ENCODE measurements at places on chromosomes 4 and X.

DNA sequence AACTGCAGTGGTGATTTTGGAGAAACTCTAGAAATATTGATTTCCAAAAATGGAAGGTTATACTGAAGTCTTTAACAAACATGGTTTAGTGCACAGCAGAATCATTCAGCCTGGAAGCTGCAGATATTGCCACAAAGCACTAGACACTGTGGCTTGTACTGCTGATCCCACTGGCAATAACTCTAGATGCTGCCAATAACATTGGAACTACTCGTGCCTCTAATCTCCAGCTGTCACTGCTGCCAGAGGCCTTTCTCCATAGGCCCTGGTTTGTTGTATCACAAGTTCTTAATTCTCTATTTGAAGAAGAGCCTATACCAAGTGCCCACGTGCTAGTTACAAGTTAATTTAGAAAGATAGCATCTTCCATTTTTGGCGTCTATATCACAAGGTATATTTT, 19.3 kb downstream of the DMP1 start:
- DNase-seq, result no peak

GRCh38 chrX:108359806-108360602, 78.2 kb downstream of the COL4A6 start:
- no peak for DNase-seq

- no peak for DNase-seq
Measured at GRCh38 chr4:130336585-130337217, 1240.7 kb downstream of the C4orf33 start.

GRCh38 chr4:149029056-149029651, 586.9 kb upstream of the NR3C2 start:
- no peak for DNase-seq

DNA sequence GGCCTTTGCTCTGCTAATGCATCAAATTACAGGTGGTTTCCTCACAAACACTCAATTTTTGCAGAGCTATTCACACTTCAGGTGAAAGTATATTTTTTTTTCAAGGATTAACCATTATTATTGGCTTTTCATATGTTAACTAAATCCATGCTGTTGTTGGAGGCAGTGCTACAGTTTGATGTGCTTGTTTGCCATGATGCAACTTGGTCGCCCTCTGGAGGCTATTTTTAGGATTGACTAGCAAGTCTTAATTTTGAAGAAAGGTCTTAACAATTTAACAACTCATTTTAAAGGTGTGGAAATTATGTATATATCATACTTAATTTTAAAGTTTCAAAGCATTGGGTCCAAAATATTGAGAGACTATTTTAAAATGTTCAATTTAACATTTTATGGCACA, 168.8 kb upstream of the FAM47A start:
- DNase-seq, result peak; percentile 1

DNA sequence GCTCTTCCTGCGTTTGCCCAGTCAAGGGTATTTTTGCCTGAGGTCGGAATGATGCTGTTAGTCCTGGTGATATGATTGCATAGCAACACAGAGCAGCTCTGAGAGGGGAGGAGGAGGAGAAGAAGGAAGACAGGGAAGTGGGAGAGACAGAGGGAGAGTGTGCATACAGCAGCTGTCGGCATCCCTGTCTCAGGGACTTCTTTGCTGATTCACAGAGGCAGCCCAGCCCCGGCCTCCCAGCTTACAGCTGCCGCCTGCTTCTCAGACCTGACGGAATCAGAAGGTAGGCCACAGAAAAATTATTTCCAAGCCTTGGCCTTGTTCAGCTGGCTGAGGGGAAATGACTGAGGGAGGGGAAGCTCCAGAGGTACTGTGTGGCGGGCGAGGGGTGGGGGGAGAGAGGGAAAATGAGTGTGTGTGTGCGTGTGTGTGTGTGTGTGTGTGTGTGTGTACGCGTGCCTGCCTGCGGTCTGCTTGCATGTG, 319 bp downstream of the DRP2 start:
- no peak for DNase-seq

- DNase-seq, result peak; percentile 4
Measured at GRCh38 chr4:1043651-1044468, 32.4 kb downstream of the FGFRL1 start.

- DNase-seq, result no peak
Measured at GRCh38 chr4:169397762-169398161, 127.0 kb upstream of the SH3RF1 start.

- DNase-seq, result no peak
Measured at GRCh38 chrX:39022106-39022505, 220.8 kb downstream of the MID1IP1 start.

DNA sequence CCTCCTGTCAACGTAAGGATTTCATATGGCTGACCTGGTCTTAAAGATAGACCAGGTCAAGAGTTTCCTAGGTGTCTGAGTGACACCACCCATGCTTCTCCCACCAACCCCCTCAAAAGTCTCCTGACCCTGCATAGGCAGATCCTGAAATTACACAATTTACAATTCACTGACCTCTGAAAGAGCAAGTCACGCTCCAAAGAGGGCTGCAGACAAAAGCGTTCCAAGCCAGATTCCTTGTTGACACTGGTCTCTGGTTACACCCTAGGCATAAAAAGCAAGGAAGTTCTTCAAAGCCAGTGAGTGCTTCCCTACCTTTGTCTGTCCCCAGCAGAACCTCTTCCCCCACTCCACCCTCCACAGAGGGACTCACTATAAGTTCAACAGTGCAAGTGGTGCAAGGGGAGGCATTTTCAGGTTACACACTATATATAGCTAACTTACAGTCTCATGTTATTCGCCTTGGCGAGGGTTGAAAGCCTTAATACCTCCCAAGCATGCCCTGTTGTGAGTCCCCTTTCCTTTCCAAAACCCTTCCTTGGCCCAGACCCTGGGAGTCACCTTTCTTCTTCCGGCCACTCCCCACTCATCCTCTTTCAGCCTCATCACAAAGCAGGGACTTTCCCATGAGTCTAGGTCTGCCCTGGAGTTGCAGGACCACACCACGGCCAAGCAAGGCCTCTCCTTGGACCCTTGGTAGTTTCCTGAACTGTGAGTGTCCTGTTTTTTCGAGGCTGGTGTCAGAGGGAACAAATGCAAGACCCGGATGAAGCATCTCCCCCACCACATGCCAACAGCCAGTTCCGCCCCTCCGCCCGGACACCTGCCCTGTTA, 58.0 kb upstream of the KLF3 start:
- no peak for DNase-seq

DNA sequence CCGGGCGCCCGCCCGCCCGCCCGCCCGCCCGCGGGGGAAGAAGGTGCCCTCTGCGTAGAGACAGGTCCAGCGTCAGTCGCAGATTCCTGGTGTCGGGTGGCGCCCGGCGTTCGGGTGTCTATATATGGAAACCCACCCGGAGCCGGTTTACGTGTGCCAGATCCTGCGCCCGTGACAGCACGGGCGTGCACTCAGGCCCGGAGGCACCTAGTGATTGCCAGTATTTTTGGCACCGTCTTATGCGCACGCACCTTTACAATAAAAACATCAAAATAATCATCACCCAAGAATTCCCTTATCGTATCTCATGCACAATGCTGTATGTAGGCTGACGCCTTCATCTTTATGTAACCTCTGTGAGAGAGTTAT, 519 bp downstream of the SLC25A4 start:
- DNase-seq, result peak; percentile 40

DNA sequence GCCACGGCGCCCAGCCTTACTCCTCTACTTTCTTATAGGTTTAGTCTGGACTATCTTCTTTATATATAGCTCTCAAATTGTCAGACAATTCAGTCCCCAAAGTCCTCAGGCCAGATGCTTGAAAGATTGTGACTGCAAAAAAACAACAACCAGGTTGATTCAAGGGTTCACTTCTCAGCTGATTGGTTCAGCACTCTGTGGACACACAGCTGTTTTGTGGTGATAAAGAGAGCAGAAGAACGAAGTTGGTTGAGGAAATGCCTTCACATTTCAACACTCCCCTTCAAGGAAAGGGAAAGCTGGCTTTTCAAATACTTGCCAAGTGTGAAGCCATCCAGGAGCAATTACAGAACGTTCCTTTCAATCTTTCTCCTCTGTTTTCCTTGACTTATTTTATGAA, 166.8 kb downstream of the SHROOM3 start:
- no peak for DNase-seq

DNA sequence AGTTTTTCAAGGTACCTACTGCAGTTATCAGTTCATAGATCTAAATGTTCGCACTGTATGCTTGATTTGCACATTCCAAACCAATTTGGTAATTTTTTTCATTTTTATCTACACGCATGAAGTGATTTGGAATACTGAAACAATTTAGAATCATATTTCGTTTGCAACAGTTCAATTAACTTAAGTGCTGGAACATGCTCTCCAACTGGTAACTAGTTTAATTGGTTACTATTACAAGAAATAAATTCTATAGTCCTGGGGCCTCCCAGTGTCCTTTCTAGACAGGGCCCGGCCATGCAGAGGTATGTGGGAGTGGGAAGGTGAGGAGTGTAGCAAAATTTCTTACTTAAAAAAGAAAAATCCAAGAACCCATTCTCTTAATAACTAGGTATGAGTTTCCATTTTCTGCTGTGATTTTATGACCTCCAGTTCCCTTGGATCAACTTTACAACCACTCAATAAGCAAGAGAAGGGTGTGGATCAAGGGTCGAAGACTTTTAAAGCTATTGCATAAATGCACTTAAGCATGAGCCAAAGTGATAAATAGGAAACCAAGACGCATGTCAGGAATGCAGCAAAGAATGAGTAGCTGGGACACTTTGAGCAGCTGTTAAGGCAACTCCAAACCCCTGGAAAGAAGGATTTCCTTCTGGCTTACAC, 106.9 kb downstream of the PPARGC1A start:
- no peak for DNase-seq

DNA sequence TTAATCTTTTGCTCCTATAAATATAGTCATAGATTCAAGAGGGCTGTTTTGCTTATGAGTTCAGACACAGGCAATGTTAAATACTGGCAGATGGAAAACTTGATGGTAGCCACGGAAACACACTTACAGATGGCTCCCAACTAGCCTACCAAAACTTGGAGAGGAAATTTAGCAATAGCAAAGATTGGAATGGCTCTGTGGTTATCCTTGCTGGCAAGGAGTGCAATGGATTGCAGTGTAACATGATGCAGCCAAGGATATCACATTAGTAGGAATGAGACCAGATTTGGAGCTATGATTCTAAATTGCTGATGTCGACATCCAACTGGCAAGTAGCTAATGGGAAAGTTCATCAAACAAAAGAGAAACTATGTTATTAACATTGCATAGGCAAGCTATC, 791.0 kb upstream of the DIAPH2 start:
- no peak for DNase-seq

DNA sequence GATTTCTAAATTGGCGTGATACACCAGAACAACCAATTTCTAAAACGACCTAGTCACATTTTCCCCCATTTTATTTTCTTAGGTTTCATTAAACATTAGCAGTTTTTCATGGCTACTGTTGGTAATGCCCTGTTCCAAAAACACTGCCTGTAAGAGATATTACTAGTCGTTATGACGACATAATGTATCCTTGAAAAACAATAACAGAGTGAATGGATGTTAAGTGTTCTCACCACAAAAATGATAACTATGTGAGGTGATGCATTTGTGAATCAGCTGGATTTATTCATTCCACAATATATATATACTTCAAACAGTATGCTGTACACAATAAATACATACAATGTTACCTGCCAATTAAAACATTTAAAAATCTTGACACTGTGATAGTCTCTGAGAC, 1147.6 kb upstream of the PCDH10 start:
- no peak for DNase-seq

GRCh38 chr4:141099326-141099725, 33.9 kb downstream of the RNF150 start:
- DNase-seq, result no peak

DNA sequence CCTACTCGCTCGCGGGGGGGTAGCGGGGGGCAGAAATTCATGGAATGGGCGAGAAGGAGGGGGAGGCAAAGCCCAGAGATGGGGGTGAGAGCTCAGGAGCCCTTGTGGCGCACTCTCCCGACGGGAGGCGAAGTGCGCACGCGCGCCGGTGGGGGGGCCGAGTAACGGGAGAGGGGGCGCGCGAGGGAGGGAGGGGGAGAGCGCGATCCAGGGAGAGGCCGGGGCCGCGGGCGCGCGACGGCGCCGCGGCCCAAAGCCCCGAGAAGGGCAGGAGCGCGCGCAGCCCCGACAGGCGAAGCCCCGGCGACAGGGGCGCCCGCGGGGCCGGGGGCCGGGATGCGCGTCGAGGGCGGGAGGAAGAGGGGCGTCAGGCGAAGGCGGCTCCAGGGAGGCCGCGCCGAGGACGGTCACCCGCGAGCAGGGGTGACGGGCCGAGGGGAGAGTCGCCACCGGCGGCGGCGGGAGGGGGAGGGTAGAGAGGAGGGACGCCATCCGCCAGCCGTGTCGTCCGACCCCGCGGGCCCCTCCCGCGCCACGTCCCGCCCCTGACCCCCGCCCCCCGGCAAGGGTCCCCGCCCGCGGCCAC, 421 bp downstream of the MECP2 start:
- peak; percentile 72 for DNase-seq

DNA sequence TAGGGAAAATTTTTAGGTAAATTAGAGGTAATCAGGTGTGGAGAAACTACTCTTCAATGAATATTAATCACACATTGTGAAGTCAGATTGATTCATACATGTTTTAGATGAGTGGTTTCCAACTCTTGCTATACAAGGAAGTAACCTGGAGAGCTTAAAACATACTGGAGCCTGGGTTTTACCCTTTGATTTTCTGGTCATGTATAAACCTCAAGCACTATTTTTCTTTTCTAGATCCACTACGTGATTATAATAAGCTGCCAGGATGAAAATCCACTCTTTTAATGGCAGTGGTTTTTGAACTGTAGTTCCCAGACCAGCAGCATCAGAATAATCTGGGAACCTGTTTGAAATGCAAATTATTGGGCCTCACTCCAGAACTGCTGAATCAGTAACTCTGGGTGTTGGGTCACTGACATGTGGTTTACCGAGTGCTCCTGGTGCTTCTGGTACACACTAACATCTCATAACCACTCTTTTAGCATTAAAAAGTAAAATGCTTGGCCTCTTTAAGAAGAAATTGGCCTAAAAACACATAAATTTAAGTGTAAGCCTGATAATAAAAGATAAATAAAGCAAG, 63.4 kb downstream of the DCAF12L1 start:
- DNase-seq, result no peak

DNA sequence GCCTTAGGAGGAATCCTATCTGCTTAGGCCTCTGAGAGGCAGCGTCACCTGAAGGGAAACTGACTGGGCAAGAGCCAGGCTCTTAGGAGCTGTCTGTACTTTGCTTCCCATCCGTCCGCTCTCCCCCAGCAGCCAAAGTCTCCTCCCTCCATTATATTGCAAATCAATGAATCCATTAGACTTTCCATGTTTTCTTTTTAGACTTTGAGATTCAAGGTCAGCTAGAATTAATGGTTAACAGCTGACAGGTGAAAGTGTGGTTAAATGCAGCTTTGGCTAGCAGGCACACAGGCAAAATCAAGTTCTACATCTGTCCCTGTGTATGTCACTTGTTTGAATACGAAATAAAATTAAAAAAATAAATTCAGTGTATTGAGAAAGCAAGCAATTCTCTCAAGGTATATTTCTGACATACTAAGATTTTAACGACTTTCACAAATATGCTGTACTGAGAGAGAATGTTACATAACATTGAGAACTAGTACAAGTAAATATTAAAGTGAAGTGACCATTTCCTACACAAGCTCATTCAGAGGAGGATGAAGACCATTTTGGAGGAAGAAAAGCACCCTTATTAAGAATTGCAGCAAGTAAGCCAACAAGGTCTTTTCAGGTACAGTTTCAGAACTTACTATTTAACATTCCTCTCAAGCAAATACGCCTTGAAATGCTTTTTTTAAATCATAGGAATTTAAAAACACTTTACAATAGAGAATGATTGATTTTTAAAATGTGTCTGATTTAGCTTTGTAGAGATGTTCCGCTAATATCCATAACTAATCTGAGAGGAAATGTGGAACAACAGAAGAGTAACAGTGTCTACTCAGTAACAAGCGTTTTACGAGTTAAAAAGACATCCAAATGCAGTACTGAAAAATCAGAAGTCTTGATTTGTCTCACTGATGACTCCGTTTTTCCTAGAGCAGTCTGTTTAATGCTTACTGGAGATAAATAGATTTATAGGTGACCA, at the start of gene F11:
TSS of gene F11 (plus strand) at position 507 of the 970 bp plus-strand sequence. CDS start 948 bp downstream, outside the sequence.
- no peak for DNase-seq
